Cerebellar cortex (tissue), 1 donor: ENCODE measurements at places on chromosomes 6 and 20.

- peak; percentile 45 for DNase-seq
Observed at GRCh38 chr20:23094213-23094896, 8.2 kb upstream of the CD93 start.

DNA sequence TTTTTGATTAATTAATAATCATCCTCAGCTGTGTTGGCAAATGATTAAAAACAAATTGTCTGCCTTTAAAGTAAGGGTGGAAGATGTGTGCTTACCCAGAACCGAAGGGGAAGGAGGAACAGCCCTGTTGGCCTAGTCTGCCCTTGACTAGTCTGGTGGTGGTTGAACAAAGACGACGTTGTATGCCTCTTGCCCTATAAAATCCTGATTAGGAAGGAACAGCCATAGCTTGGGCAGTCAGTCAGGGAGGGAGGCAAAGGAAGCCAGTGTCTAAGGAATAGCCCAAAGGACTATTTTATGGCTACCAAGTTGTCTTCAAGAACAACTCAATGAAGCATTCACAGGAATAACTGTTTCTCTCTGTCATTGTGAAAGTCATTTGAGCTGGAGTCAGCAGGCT lies 70.7 kb downstream of the PRDM1 start:
- no peak for DNase-seq

DNA sequence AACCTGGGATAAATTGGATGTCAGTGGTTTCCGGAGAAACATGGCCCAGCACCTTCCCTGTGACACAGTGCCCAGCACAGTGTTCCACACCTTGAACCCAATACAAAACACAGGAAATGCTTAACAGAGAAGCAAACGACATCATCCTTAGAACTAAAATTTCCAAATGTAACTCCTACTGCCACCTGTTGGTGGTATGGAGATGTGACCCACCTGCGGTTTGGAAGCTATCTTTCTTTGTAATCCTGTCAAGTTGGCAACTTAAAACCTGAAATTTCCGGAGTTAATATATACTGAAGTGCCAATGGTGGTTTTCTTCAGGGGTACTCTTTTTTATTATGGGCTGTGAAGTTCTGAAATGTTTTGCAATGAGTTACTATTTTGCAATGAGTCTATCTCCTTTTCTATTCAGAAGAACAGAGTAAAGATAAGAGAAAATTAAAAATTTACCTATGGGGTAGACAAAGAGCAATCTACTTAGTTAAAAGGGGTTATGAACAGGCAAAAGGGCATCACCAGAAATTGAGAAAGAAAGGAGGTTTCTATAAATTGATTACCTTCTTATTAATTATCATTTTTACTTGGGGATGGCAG lies 658.8 kb downstream of the PTPRT start:
- DNase-seq, result peak; percentile 4

- DNase-seq, result peak; percentile 32
Observed at GRCh38 chr6:17381424-17382147, 11.8 kb upstream of the CAP2 start.

DNA sequence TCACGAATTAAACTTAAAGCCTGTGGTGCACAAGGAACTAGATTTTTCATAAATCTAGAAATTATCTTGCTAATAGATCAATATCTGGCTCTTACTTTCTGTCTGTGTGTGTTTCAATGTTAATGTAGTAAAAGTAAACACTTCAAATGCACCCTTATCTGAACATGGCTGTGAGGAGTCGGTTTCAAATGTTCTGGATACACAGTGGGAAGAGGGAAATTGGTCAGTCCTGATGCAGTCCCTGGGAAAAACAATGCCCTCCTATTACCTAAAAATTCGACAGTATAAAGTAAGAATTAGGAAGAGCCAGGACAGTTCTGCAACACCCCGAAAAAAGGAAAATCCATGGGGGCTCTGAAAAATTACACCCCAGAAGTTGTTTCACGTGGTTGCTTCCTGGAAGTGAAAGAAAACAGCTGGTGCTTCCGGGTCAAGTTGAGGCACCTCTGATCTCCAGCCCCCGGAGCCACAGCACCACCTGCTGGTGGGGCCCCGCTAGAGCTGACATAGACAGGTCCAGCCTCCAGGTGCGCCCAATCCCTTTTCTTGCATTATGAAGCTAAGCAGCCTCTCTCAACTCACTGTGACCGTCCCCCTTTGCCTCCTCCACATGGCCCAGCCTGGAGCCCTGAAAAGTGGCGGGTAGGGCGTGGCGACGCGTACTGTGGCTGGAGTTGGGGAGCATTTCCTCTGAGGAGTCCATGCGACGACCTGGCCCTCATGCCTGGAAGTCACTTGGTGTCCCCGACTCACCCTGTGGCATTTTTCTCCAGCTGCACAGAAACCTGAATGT lies 8.3 kb downstream of the SEMG2 start:
- DNase-seq, result peak; percentile 7

- DNase-seq, result peak; percentile 14
Observed at GRCh38 chr6:118320652-118321051, 227.4 kb upstream of the PLN start.

DNA sequence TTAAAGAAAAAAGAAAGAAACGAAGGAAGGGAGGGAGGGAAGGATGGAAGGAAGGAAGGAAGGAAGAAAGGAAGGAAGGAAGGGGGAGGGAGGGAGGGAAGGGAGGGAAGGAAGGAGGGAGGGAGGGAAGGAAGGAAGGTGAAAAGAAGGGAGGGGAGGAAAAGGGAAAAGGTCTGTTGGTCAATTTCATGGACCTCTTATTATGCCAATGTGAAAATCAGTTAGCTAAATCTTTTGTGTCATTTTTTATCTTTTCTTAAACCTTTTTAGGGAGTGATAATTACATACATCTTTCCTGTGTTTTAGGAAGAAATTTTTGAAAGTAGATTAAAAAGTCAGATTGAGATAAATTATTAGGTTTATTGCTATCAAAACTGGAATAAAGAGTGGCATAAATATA lies 670.2 kb upstream of the CITED2 start:
- DNase-seq, result no peak

DNA sequence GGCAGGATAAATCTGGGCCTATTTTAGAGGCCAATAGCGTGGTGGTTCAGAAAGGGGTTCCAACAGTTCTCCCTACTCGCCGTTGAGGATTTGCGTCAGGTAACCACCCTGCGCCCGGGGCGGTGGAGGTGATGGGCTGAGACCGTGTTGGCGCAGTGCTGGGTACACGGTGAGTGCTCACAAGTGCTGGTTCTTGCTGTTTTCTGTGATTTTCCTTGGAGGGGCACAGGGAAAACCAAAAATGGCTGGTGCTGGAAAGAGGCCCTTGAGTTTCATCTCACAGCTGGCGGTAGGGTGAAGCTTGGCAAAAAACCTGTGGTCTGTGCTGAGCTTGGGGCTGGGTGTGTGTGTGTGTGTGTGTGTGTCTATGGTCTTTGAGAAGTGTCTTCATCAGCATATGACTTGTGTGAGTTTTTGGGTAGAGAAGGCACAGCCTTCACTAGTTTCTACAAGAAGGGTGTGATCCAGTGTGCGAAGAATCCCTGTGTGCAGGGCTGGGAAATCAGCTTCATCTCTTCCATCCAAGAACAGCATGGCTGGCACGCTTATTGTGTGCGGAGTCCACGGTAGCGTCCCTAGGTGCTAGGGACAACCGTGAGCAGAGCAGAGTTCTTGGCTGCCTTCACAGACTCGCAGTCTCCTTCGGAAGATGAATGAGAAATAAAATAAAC lies 35.3 kb upstream of the SCRT2 start:
- DNase-seq, result no peak

DNA sequence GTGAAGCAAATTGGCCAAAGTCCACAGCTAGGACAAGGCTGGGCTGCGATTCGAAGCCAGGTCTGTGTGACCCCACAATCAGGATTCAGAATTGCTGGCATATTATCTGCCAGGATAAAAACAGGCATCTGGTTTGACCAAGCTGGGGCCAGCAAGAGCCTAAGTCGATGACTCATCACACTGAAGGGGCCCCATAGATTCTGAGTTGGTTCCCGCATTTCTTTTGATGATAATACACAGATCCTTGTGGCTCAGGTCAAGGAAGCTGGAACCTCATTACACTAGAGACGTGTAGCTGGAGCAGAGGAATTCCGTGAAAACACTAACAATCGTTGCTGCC lies 6.5 kb downstream of the KCNB1 start:
- DNase-seq, result no peak

DNA sequence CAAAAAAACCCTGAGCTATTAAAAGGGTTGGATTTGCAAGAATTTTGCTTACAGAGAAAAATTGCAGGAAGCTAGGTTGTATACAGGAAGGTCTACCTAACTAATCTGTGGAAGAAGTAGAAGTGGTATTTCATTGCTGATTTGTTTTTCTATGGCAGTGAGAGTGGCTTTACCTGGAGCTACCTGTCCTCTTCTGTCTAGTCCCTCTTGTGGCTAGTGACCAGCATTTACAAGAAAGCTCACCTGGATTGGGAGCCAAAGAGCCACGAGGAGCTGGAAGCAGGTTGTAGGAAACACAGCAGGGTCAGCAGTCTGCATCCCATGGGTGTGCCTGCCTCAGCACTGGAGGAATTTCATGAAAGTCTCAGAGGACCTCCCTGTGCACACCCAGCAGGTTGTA lies 120.3 kb upstream of the RALGAPA2 start:
- no peak for DNase-seq

DNA sequence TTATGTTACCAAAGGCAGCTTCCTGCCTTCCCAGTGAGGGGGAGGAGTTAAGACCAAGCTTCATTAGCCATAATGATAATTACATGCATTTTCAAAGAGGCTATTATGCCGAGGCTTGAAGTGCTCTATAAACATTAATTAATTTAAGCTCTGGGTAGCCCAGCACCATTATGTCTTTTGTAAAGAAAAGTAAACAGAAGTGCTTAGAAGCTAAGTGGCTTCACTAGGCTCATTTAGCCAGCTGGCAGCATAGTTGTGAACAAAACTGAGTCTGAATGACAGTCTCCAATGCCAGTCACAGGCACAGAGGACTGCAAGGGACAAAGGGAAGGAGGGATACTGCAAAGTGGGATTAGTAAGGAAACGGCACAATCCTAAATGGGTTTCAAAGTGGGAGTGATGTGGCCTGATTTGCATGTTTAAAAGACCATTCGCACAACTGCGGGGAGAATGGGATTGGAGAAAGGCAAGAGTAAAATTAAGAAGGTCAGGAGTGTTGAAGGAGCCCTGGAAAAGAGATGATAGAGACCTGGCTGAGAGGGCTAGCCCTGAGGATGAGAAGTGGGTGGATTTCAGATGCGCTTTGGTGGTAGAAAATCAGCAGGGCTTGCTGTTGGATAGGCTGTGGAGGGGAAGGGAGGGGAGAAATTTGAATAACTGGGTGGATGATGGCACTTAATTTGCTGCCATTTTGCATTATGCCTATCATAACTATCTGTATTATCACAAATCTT lies 20.1 kb upstream of the ISM1 start:
- DNase-seq, result no peak

DNA sequence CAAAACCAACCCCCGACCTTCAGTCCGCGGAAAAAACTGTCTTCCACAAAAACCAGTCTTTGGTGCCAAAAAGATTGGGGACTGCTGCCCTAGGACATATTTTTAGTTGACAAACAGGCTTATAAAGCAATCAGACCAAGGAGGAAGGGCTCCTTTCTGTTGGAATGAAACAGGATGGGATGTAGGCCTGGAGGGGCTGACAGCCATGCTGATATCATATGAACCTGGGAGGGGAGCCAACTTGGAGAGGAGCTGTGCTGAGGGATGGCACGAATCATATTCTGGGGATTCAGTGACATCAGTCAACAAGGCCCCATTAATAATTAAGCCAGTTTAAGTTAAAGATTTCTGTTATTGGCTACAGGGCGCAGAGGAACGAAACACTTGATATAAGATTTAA lies 225.4 kb upstream of the TSHZ2 start:
- DNase-seq, result peak; percentile 2

DNA sequence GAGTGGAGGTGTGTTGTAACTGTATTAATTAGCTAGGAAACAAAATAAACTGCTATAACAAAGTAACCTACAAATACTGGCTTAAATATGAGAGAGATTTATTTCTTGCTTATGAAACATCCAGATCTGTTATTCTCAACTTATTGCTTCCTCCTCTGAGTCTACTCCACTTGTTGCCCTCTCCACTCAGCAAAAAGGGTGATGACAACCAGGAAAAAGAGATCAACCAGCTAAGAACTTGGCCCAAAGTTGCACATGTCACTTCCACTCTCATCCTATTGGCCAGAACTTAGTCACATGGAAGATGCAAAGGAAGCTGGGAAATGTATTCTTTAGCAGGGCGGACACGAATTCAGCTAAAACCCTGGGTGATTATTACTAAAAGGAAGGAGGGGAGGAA lies 5.2 kb upstream of the TP53RK start:
- DNase-seq, result peak; percentile 27

GRCh38 chr6:110322151-110322873 lies 35.8 kb downstream of the METTL24 start:
- DNase-seq, result no peak

DNA sequence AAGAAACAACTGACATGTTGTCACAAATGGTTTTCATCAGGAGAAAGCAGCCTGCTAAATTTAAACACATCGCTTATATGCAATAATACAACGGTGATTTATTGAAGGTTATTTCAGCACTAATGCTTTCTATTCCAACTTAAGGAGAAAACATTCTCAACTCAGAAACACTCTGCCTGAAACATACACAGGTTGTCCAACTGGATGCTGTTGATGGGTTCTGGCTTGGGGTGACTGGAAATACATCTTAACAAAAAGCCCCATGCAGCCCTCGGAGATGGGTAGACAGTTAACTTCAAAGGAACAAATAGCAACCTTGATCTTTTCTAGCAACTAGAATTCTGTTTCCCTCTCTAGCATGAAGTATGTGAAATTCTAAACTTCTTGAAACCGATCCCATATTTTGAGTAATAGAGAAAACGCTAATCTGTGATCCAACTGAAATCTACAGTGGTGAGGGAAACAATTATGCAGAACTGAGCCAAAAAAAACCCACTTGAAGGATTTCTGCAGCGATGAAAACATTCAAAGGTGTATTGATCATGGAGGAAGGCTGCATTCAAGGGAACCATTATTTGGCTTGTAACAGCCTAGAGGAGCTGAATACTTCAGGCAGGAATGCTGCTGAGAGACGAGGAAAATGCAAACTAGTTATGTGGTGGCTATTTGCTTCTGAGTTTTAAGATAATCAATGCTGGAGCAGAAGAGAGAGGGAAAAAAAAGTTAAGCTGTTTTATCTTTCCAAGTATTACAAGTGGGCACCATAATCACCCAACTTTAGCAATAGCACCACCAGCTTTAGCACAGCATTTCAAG lies 6.9 kb downstream of the ZMYND8 start:
- peak; percentile 53 for DNase-seq

DNA sequence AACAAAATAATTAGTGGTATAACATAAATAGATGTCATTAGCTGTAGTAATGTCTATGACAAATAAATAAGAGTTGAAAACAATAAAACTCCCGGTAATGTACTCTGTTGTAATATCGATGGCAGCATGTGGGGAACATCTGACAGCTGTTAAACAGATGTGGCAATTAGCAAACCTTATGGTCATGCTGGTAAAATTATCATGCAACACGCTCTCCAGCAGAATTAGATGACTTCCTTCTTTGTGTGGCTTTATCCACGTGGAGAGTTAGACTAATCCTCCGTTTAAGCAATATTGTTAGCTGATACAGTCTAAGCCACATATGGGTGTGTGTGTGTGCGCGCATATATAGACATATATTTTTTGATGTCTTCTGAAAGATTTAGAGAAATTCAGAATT lies 77.7 kb upstream of the ZFP64 start:
- DNase-seq, result no peak
